ENCODE measurements at places on chromosomes 5 and 9. TPM values are rescaled to one million over a fixed set of nuclear protein-coding genes. Genes with fewer than 3 reads are reported as not detected.
A peak's percentile ranks its signal among the peaks of the same experiment; 100 is the strongest.

GRCh38 chr5:32960340-32961058 is 249.4 kb downstream of the NPR3 start:
- DNase-seq, result no peak

GRCh38 chr5:135996611-135997010 is 32.2 kb upstream of the TGFBI start:
- DNase-seq, result no peak

DNA sequence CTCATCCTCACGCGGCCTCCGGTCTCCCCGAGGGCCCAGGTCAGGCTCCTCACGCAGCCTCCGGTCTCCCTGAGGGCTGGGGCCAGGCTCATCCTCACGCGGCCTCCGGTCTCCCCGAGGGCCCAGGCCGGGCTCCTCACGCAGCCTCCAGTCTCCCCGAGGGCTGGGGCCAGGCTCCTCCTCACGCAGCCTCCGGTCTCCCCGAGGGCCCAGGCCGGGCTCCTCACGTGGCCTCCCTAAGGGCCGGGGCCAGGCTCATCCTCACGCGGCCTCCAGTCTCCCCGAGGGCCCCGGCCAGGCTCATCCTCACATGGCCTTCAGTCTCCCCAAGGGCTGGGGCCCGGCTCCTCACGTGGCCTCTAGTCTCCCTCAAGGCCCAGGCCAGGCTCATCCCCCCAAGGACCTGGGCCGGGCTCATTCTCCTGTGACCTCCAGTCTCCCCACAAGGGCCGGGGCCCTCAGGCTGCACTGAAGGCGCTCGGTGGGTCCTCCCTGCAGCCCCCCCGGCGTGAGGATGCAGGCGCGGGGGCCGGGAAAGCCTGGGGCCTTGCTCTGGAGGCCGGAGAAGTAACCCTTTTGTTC is 51.2 kb upstream of the FCN2 start:
- no peak for DNase-seq

Gene KCNMB1
- total RNA-seq, result 0.41 TPM

- peak; percentile 22 for DNase-seq
Measured at GRCh38 chr5:81207009-81207408, 26.1 kb upstream of the CKMT2 start.

Gene SPZ1
- total RNA-seq, result not detected

GRCh38 chr5:56950626-56951125 is 1.2 kb downstream of the MIER3 start:
- peak; percentile 95 for DNase-seq

DNA sequence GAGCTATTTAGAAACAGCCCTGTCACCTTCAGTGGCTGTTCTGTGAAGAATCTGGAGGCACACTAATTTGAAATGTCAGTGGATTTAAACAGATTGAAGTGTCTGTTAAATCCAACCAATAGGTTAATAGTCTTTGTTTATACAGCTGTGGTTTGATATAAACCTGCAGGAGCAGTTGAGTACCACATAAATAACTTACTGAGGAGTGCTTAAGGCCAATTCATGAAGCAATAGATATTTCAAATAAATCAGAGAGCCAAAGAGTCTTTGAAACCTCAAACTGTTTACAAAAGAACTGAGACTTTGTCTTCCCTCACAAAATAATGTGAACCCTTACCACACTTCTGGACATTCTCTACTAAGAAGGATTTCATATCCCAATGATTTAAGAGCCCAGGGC is 111.9 kb downstream of the FEM1C start:
- DNase-seq, result no peak

GRCh38 chr5:163571744-163572143 is 66.3 kb downstream of the MAT2B start:
- peak; percentile 67 for DNase-seq

- no peak for DNase-seq
Measured at GRCh38 chr5:171499611-171500010, 80.2 kb downstream of the FGF18 start.

GRCh38 chr5:126358525-126358924 is 64.7 kb upstream of the GRAMD2B start:
- DNase-seq, result no peak

Gene ADAMTS16
- total RNA-seq, result 2.5 TPM

Gene MLANA
- total RNA-seq, result not detected

GRCh38 chr5:55601204-55601618 is 66.4 kb upstream of the PLPP1 start:
- DNase-seq, result peak; percentile 96

- no peak for DNase-seq
Measured at GRCh38 chr5:55096861-55097260, 5.6 kb upstream of the GZMA start.

DNA sequence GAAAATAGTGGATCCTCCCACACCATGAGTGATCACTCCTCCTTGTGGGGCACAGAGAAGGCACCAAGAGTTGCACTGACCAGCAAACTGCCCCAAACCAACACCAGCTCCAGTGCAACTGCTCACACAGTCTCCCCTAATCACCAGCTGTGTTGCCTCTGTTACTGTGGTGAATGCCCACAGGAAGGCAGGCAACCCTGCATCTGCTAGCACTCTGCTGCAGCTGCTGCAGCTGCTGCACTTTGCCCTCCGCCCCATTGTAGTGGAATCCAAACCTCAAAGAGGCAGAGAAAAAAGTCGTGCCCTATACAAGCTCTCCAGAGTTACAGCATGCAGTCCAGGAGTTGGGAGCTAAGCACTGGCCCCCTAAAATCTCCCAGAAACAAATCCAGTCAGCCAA is 339.6 kb downstream of the TRIM36 start:
- peak; percentile 25 for DNase-seq

- no peak for DNase-seq
Measured at GRCh38 chr5:88183255-88183654, 85.4 kb downstream of the TMEM161B start.

GRCh38 chr9:69937360-69937759 is 106.3 kb upstream of the MAMDC2 start:
- no peak for DNase-seq

DNA sequence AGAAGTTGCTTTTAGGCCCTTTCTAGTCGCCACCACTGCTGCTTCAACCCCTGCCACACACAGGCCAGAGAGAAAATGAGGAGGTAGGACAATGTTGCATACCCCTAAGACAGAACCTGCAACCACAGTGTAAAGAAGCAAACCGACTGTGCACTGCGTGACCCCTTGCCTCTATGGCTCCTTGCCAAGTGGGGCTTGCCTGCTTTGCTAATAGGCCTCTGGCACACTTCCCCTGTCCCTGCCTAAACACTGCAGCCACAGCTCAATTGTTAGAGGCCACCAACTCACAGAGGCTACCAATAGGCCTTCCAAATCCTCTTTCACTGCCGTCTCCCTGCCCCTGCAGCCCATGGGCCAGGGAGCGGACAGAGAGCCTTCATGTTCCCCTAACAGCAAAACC is 280.1 kb downstream of the CDH10 start:
- DNase-seq, result peak; percentile 53

Gene C6
- not detected for total RNA-seq

DNA sequence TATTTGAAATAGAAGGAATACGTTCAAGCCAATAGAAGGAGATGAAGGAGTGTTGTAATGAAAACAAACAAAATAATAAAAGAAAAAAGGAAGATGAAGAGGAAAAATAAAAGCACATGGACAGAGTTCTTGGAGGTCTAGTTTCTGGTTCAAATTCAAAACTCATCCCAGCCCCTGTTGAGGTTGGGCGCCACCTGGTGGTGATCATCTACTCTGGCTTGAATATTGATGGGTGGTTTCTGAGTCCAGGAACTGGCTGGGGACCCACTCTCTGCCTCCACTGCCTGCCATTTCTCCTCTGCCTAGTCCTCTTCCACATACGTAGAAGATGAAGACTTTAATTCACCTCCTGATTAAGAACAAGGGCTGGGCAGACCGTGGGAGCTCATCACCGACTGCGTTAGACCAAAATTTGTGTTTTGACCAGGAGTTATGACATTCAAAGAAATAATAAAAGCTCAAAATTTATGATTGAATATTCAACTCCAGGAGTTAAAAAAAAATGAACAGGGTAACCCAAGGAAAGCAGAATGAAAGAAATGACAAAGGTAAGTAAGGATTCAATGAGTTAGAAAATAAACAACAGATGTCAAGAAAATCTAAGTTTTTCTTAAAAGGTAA is 99.0 kb upstream of the SLC1A3 start:
- peak; percentile 72 for DNase-seq

DNA sequence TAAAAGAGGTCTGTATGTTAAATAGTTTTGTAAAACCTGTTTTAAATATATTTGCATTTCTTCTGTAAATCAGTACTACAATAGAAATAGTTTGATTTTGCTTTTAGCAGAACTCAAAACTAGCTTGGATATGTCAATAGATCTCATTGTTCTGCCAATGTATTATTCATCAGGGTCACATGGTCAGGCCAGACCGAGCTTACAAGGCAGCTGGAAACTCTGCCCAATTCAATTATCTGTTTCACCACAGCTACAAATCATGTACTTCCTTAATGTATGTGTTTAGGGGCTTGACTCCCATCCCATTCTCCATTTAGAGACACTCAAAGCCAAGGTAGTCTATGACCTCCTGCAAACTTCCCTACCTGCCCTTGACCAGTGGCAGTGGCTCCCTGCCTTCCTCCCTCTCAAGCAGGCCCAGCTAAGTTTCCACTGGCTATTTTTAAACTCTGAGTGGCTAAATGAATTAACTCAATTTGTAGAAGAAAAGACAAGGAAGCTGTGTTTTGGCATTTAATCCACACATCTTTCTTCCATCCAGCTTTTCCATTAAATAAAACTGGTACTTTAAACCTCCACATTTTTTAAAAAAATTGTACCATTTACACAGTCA is 46.4 kb upstream of the SELENOP start:
- no peak for DNase-seq

DNA sequence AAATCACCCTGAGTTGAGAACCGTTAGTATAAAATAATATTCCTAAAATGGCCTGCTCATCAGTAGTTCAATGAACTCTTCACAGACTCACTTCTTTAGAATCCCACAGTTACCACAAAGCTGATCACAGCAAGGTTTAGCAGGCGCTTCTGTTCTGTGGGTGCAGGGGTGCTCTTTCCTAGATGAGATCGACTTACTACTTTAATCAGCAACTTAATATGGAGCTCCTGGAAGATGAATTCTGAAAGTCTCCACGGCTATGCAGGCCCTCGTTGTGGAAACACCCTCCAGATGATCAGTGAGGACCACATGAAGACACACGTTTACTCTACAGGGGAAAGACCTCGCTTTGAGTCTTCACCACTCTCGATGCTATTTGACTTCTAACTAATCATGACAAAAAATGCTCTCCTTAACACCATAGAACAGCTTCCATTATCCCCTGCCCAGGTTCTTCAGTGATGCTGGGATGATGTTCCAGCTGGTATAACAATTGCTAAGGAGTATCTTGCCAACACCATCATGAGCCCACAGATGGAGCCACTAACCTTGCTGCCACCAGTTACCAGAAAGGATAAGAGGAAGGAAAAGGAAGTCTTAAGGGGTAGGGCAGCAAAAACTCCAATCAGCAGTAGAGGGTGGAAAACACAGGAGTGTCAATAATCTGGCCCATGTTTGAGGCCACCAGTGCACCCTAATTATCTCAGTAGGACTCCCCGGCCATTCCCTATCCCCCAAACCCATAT is 17.9 kb upstream of the GPX8 start:
- DNase-seq, result no peak

Gene ANKRD55
- not detected for total RNA-seq

DNA sequence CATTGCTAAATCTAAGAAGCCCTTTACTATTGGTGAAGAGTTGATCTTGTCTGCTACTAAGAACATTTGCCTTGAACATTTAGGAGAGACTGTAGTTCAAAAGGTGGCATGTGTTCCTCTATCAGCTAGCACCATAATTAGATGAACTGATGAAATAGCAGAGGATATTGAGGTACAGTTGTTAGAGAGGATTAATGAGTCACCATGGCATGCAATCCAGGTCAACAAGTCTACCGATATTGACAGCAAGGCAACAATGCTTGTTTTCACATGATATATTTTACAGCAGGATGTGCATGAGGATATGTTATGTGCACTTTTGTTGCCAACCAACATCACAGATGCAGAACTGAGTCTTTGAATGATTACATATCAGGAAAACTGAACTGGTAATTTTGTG is 134.3 kb upstream of the CDH9 start:
- DNase-seq, result no peak

Gene NSMF
- 10.7 TPM for total RNA-seq

Gene PCDHA13
- total RNA-seq, result 0.31 TPM

GRCh38 chr9:82183181-82183860 is 194.7 kb downstream of the SPATA31D1 start:
- no peak for DNase-seq
